ENCODE measurements at places on chromosomes 5 and 9. TPM values are rescaled to one million over a fixed set of nuclear protein-coding genes. Genes with fewer than 3 reads are reported as not detected.

The SPINK7 gene
- total RNA-seq, result not detected

The PCDHB3 gene
- total RNA-seq, result 2.2 TPM

The SUB1 gene
- total RNA-seq, result 95.1 TPM

The DRD1 gene
- 0.50 TPM for total RNA-seq

The NKD2 gene
- total RNA-seq, result 5.9 TPM

The PTPA gene
- 127 TPM for total RNA-seq

The SV2C gene
- total RNA-seq, result 0.94 TPM

The NR2F1-AS1 gene
- total RNA-seq, result 38.2 TPM

The GTF2H2 gene
- 17.3 TPM for total RNA-seq

The CPLANE1 gene
- total RNA-seq, result 15.2 TPM

The RNF224 gene
- total RNA-seq, result not detected

DNA sequence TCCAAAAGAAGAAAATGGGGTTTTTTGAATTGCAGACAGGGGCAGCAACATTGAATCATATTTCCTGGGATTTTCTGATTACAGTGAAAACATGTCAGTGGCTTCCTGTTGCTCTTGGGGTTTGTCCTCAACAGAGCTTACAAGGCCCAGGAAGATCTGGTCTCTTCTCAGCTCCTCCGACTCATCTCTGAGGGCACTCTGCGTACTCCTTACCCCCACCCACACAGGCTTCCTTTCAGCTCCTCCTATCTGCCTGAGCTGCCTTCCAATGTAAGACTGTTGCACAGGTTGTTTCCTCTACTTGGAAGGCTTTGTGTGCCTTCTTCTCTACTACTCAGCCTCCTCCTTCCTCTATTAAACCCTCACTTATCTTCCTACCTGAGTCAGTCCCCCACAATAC lies 245.1 kb upstream of the MEF2C start:
- H3K27me3 ChIP-seq, result no peaks in the 10 kb centered on the region
- no peak overlapping the region for H3K27ac ChIP-seq
- no peaks in the 10 kb centered on the region for H3K36me3 ChIP-seq

- no peak overlapping the region for H3K27ac ChIP-seq
- no peaks in the 10 kb centered on the region for H3K4me1 ChIP-seq
- H3K36me3 ChIP-seq, result no peaks in the 10 kb centered on the region
- no peak overlapping the region for H3K4me3 ChIP-seq
- H3K27me3 ChIP-seq, result no peaks in the 10 kb centered on the region
These were observed 19.9 kb downstream of the UGT3A1 start for GRCh38 chr5:35971186-35971877.

GRCh38 chr5:171168171-171168570 lies 140.9 kb upstream of the TLX3 start:
- no peak for DNase-seq
- no peaks in the 10 kb centered on the region for H3K27me3 ChIP-seq
- no peaks in the 10 kb centered on the region for H3K36me3 ChIP-seq
- H3K4me1 ChIP-seq, result no peaks in the 10 kb centered on the region

- no peaks in the 10 kb centered on the region for H3K36me3 ChIP-seq
- H3K4me3 ChIP-seq, result no peak overlapping the region
- DNase-seq, result no peak
- no peaks in the 10 kb centered on the region for H3K27me3 ChIP-seq
- no peaks in the 10 kb centered on the region for H3K4me1 ChIP-seq
These were observed 24.7 kb upstream of the SPATA31E1 start for GRCh38 chr9:87857948-87858335.

DNA sequence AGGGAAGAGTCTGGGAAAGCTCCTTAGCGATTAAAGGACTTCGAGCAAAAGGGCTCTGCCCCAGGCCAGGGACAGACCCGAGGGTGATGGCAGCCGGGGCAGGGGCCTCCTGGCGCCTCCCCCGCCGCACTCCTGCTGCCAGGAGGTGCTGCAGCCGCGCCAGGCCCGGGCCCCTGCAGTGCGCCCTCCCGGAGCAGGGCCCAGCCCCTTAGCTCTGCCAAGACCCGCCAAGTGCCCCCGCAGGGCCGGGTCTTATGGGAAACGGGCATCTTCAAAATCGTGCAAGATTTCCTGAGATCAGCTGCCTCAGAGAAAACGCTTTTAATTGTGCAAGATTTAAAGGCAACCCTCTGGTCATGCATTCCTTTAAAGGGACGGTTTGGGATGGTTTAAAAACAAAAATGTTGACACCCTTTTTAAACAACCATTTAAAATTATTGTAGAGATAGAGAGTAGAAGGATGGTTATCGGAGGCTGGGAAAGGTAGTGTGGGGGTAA lies 52.4 kb downstream of the CDC14B start:
- DNase-seq, result no peak
- H3K4me3 ChIP-seq, result peak overlapping the region; percentile 84
- H3K27ac ChIP-seq, result peak overlapping the region; percentile 62
- H3K36me3 ChIP-seq, result no peaks in the 10 kb centered on the region

DNA sequence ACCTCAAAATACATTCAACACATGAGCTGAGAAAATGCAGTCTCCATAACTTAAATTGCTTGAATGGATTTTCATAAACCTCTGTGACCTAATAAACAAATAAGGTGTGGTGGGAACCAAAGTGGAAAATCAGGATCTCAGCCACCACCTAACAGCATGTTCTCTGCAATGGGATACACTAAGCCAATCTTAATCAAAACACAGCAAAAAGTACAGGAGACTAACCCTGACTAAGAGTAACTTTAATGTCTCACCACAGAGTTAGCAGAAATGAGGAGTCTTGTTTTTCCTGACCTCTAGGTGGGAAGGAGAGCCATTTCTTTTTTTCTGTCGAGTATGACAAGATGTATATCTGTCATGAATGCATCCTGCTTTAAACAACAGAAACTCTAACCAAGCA lies 48.5 kb downstream of the PLK2 start:
- no peaks in the 10 kb centered on the region for H3K27me3 ChIP-seq
- no peaks in the 10 kb centered on the region for H3K4me1 ChIP-seq
- DNase-seq, result no peak
- no peak overlapping the region for H3K27ac ChIP-seq
- no peak overlapping the region for H3K4me3 ChIP-seq

DNA sequence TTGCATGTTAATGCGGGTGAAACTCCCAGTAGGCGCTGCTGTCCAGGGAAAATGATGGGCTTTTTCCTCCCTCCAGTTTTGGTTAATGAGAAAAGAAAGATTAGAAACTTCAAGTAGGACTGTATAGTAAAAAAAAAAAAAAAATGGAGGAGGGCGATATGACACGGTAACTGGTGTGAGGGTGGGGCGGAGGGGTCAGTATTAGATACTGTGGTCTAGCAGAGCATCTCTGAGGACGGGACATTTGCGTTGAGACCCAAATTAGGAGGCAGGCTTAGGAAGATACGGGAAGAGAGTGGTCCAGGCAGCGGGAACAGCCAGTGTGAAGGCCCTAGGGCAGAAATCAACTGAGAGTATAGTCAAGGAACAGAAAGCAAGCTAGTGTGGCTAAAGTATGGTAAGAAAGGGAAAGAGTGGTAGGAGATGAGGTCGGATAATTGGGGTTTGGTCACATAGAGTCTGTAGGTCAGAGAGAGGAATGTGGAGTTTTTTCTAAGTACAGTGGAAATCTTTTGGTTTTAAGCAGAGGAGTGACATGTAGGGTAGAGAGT lies 707 bp downstream of the RMND5B start:
- H3K36me3 ChIP-seq, result peaks cover 6% of the 10 kb centered on the region
- peak overlapping the region; percentile 77 for H3K4me3 ChIP-seq
- no peak overlapping the region for H3K27ac ChIP-seq
- H3K4me1 ChIP-seq, result peaks cover 7% of the 10 kb centered on the region
- no peaks in the 10 kb centered on the region for H3K27me3 ChIP-seq

- DNase-seq, result no peak
- H3K36me3 ChIP-seq, result no peaks in the 10 kb centered on the region
- H3K4me1 ChIP-seq, result no peaks in the 10 kb centered on the region
- H3K27me3 ChIP-seq, result no peaks in the 10 kb centered on the region
These were observed 56.1 kb downstream of the IRX2 start for GRCh38 chr5:2695200-2695891.

- H3K36me3 ChIP-seq, result no peaks in the 10 kb centered on the region
- no peak for DNase-seq
- no peak overlapping the region for H3K4me3 ChIP-seq
- H3K27me3 ChIP-seq, result no peaks in the 10 kb centered on the region
- peaks cover 11% of the 10 kb centered on the region for H3K4me1 ChIP-seq
- H3K27ac ChIP-seq, result no peak overlapping the region
These were observed 172.2 kb upstream of the ANKRD55 start for GRCh38 chr5:56405116-56405908.

- H3K36me3 ChIP-seq, result no peaks in the 10 kb centered on the region
- H3K27ac ChIP-seq, result peak overlapping the region; percentile 77
- no peaks in the 10 kb centered on the region for H3K27me3 ChIP-seq
These were observed 7.3 kb downstream of the COL5A1 start for GRCh38 chr9:134648701-134649530.

- H3K36me3 ChIP-seq, result no peaks in the 10 kb centered on the region
- no peak overlapping the region for H3K4me3 ChIP-seq
- no peak overlapping the region for H3K27ac ChIP-seq
- DNase-seq, result no peak
- no peaks in the 10 kb centered on the region for H3K4me1 ChIP-seq
These were observed 63.5 kb downstream of the GPR21 start for GRCh38 chr9:123096987-123097386.

GRCh38 chr9:126235336-126236243 lies 91.0 kb upstream of the MVB12B start:
- no peak for DNase-seq
- H3K27me3 ChIP-seq, result no peaks in the 10 kb centered on the region
- no peaks in the 10 kb centered on the region for H3K4me1 ChIP-seq
- no peaks in the 10 kb centered on the region for H3K36me3 ChIP-seq
- no peak overlapping the region for H3K27ac ChIP-seq

- H3K4me1 ChIP-seq, result no peaks in the 10 kb centered on the region
- no peak overlapping the region for H3K4me3 ChIP-seq
- no peaks in the 10 kb centered on the region for H3K36me3 ChIP-seq
- H3K27me3 ChIP-seq, result no peaks in the 10 kb centered on the region
These were observed 45.3 kb upstream of the CCDC112 start for GRCh38 chr5:115341745-115342144.

DNA sequence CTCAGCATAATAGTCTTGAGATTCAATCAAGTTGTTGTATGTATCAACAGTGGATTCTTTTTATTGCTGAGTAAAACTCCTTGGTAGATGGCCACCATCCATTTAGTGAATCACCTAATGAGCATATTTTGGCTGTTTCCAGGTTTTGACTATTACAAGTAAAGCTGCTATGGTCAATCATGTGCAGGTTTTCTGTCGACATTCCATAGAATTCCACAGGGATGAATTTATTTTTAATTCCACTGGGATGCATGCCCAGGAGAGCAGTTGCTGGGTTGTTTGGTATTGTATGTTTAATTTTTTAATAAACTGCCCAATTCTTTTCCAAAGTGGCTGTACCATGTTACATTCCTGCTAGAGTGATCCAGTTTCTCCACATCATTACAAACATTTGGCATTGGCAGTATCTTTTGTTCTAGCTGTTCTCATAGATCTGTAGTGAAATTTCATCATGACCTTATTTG lies 10.5 kb upstream of the S1PR3 start:
- no peaks in the 10 kb centered on the region for H3K27me3 ChIP-seq
- no peaks in the 10 kb centered on the region for H3K4me1 ChIP-seq
- no peak overlapping the region for H3K27ac ChIP-seq
- no peak for DNase-seq
- H3K36me3 ChIP-seq, result no peaks in the 10 kb centered on the region

- no peaks in the 10 kb centered on the region for H3K36me3 ChIP-seq
- DNase-seq, result no peak
- H3K4me3 ChIP-seq, result no peak overlapping the region
- H3K27ac ChIP-seq, result no peak overlapping the region
- no peaks in the 10 kb centered on the region for H3K27me3 ChIP-seq
These were observed 756.7 kb upstream of the RGMB start for GRCh38 chr5:98016771-98017170.

DNA sequence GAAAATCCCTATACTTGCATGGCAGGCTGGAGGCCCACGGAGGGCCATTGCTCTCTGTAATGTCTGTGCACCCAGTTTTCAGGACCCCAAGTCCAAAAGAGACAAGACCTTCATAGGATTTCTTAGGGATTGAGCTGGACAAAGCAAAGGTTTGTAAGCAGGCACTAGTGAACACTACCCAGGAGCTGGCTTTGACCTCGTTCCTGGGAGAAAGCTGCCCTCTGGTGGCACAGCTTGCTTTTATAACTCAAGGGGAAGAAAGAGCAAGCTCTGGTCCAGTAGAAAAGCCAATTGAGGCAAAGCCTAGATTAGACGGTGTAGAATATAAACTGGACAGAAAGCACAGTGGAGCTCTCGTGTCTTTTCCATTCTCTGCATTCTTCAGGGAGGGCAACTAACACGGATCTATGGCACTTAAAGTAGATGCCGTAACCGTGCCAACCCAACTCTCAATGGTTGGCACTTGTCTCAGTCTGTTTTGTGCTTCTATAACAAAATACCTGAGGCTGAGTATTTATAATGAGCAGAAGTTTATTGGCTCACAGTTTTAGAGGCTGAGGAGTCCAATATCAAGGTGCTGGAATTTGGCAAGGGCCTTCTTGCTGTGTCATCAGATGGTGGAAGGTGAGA lies 7.9 kb downstream of the GABRP start:
- no peaks in the 10 kb centered on the region for H3K27me3 ChIP-seq
- H3K27ac ChIP-seq, result no peak overlapping the region
- DNase-seq, result peak; percentile 75

DNA sequence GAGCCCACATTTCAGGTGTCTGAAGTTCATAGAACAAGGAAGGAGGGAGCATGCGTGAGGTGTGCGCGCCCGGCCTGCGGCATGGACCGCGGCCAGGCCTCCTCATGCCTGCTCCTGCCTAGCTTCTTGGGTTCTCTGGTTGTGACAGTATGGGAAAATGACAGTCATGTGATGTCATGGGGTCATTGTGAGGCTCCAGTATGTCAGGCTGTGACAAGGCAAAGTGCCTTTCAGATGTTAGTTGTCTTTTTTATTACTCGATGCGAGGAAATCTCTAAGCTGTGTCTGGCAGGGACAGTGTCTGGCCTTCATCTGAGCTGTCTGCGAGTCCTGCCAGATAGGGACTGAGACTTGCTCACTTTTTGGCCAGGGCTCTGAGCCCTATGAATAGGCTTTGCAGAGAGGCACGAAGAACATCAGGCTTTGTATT lies 13.3 kb downstream of the UCK1 start:
- no peak overlapping the region for H3K27ac ChIP-seq
- H3K36me3 ChIP-seq, result no peaks in the 10 kb centered on the region
- no peaks in the 10 kb centered on the region for H3K4me1 ChIP-seq
- H3K27me3 ChIP-seq, result no peaks in the 10 kb centered on the region
- peak; percentile 70 for DNase-seq
- no peak overlapping the region for H3K4me3 ChIP-seq

GRCh38 chr5:102241809-102242421 lies 54.2 kb downstream of the SLCO4C1 start:
- H3K27ac ChIP-seq, result no peak overlapping the region
- H3K4me3 ChIP-seq, result no peak overlapping the region
- no peaks in the 10 kb centered on the region for H3K4me1 ChIP-seq
- no peaks in the 10 kb centered on the region for H3K27me3 ChIP-seq

DNA sequence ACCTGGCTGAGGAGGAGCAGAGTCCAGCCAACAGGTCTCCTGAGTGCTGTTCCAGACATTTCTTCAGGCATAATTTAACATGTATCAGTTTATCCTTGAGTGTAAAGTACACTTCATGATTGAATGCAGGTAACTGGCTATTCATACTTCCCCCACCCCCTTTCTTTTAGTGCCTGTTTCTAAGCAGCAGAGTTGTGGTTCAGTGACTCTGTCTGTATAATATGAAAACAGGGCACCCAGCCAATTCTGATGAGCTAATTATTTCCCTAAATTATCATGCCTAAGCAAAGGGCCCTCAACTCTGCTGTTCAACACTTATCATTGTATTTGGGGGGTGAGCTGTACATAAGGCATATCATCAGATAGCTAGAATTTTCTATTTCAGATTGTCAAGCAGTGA lies 51.9 kb upstream of the ZSWIM6 start:
- no peak overlapping the region for H3K27ac ChIP-seq
- DNase-seq, result no peak
- peaks cover 9% of the 10 kb centered on the region for H3K4me1 ChIP-seq
- H3K27me3 ChIP-seq, result no peaks in the 10 kb centered on the region
- H3K4me3 ChIP-seq, result no peak overlapping the region

Data from adrenal gland (tissue), 19 donors.